ENCODE measurements at places on chromosomes 11 and 22.

DNA sequence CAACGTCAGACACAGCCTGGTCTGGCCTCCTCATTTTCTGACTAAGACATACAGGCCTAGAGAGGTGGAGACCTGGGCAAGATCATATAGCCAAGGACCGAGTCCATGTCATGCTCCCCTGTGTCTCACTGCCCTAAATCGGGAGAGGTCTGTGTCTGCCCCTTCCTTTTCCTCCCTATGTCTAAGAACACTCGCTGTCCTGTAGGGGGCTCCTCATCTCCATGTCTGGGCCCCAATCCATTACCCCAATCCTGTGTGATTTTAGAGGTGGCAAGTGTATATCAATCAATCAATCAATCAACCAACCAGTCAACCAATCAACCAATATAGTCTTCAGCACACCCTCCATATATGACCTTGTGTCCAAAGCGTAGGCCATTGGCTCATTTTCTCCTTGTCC lies 125.7 kb downstream of the KIRREL3 start:
- DNase-seq = no peak

DNA sequence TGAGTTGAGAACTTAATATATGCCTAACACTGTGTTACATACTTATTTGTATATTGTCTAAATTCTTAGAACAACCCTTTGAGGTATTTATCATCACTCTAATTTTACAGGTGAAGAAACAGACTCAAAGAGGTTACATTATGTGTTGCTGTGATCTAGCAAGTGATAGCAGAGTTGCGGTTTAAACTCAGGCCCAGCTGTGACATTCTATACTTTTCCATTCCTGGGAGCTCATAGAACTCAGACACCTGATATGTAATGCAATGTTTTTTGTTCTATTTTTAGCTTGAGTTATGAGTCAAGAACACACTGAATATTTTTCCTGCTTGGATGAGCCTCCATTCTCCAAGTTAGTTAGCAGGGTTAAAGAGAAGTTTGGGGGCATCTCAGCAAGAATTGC lies 449.7 kb upstream of the DDI1 start:
- no peak for DNase-seq

DNA sequence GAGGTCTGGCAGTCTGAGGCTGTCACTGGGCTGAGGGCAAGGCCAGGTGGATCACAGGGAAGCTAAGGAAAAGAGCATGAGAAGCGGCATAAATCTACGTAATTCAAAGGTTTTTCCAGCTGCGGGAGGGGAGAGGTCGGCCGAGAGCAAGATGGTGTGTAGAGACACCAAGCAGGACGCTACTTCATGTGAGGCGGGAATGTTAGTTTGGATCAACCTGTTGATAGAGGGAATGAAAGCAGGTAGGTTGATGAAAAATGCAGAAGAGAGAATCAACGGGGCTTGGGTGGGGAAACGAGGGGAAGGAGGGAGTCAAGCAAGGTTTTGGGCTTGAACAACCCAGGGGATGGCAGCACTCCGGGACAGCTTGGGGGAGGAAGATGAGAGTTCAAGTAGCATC lies 2.9 kb downstream of the B3GNT6 start:
- DNase-seq = no peak

- no peak for DNase-seq
Measured at GRCh38 chr22:19203834-19204233, 25.3 kb upstream of the SLC25A1 start.

GRCh38 chr11:67482827-67483798 lies at the start of gene AIP:
Gene AIP, plus strand, starts transcription at chr11:67483026. Its CDS starts 133 bp downstream, at chr11:67483159.
- DNase-seq = peak; percentile 97

- DNase-seq = no peak
Measured at GRCh38 chr11:101296896-101297295, 167.3 kb upstream of the PGR start.

DNA sequence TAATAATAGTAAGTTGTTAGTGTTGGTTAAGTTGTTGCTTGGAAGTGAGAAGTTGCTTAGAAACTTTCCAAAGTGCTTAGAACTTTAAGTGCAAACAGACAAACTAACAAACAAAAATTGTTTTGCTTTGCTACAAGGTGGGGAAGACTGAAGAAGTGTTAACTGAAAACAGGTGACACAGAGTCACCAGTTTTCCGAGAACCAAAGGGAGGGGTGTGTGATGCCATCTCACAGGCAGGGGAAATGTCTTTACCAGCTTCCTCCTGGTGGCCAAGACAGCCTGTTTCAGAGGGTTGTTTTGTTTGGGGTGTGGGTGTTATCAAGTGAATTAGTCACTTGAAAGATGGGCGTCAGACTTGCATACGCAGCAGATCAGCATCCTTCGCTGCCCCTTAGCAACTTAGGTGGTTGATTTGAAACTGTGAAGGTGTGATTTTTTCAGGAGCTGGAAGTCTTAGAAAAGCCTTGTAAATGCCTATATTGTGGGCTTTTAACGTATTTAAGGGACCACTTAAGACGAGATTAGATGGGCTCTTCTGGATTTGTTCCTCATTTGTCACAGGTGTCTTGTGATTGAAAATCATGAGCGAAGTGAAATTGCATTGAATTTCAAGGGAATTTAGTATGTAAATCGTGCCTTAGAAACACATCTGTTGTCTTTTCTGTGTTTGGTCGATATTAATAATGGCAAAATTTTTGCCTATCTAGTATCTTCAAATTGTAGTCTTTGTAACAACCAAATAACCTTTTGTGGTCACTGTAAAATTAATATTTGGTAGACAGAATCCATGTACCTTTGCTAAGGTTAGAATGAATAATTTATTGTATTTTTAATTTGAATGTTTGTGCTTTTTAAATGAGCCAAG lies 2.7 kb downstream of the NEAT1 start:
- peak; percentile 84 for DNase-seq

DNA sequence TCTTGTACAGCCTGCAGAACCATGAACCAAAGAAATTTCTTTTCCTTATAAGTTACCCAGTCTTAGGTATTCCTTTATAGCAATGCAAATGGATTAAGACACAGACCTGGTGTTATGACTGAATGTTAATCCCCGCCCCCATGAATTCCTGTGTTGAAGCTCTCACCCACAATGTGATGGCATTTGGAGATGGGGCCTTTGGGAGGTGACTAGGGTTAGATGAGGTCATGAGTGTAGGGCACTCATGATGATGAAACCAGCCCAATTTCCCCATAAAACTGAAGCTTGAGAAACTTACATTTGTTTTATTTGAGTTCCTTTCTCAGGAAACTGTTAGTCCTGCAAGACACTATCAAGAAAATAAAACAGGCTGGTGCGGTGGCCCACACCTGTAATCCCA lies 115.8 kb upstream of the THY1 start:
- no peak for DNase-seq

- DNase-seq = no peak
Measured at GRCh38 chr22:19378344-19378674, 53.2 kb downstream of the HIRA start.

DNA sequence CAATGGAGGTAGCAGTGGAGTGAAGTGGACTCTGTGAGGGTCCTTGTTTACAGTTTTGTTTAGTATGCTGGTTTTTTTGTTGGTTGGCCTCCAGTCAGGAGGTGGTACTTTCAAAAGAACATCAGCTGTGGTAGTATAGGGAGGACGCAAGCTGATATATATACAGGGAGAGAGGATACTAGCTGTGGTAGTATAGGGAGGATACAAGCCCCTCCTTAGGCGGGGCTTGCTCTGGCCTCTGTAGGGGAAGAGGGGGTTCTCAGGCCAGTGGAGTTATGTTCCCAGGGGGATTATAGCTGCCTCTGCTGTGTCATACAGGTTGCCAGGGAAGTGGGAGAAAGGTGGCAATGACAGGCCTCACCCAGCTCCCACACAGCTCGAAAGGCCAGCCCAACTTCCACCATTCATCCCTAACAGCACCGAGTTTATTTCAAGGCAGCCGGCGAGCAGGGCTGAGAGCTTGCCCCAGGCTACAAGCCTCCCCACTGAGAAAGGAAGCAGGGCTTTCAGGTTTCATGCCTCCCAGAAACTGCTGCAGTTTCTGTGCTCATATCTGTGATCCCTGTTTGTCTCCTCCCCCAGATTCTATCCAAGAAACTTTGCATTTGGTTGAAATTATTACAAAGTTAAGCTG lies 10.4 kb downstream of the OR52E6 start:
- DNase-seq = no peak

GRCh38 chr11:107999759-108000455 lies 8.8 kb upstream of the CUL5 start:
- peak; percentile 18 for DNase-seq

DNA sequence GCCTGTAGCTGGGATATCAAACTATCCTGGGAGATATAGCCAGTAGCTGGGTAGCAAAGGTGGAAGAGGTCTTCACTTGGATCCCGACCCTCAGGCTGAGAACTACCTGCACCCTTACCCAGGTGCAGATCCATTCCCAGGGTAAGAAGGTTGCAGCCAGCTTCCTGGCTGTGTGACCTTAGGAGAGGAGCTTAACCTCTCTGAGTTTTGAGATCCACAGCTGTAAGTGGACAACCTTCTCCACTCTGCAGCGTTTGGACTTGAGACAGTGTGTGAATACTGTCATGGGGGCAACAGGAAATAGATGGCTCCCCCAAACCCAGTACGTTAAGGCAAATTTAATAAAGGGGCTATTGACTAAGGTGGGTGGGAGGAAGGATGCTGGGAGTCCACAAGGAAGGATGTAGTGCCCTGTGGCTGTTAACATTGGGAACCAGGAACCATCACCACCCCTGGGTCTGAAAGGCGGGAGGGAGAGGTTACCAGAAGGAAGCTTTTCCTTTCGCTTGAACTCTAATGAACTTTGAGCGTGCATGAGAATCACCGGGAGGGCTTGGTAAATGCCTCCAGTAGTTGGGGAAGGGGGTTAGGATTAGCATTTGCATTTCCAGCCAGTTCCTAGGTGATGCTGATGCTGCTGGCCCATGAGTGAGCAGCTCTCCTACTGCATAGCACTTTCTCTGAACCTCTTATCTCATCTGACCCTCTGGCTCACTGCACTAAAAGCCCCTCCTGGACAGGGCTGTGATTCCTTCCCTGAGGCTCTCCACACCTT lies 24.4 kb downstream of the SGSM1 start:
- no peak for DNase-seq

GRCh38 chr11:59555601-59556114 lies 44.3 kb downstream of the OR4D9 start:
- no peak for DNase-seq

- no peak for DNase-seq
Measured at GRCh38 chr11:69104212-69104855, 51.4 kb upstream of the SMIM38 start.

GRCh38 chr11:45180848-45181192 lies 34.4 kb downstream of the PRDM11 start:
- peak; percentile 42 for DNase-seq

GRCh38 chr11:24496736-24497725 lies at the start of gene LUZP2:
Gene LUZP2, plus strand, starts transcription at chr11:24497053.
- no peak for DNase-seq

- no peak for DNase-seq
Measured at GRCh38 chr11:65776196-65776595, 4.6 kb downstream of the AP5B1 start.

- no peak for DNase-seq
Measured at GRCh38 chr11:10803676-10804075, 5.0 kb downstream of the EIF4G2 start.

- no peak for DNase-seq
Measured at GRCh38 chr11:11570823-11571222, 51.0 kb downstream of the GALNT18 start.

DNA sequence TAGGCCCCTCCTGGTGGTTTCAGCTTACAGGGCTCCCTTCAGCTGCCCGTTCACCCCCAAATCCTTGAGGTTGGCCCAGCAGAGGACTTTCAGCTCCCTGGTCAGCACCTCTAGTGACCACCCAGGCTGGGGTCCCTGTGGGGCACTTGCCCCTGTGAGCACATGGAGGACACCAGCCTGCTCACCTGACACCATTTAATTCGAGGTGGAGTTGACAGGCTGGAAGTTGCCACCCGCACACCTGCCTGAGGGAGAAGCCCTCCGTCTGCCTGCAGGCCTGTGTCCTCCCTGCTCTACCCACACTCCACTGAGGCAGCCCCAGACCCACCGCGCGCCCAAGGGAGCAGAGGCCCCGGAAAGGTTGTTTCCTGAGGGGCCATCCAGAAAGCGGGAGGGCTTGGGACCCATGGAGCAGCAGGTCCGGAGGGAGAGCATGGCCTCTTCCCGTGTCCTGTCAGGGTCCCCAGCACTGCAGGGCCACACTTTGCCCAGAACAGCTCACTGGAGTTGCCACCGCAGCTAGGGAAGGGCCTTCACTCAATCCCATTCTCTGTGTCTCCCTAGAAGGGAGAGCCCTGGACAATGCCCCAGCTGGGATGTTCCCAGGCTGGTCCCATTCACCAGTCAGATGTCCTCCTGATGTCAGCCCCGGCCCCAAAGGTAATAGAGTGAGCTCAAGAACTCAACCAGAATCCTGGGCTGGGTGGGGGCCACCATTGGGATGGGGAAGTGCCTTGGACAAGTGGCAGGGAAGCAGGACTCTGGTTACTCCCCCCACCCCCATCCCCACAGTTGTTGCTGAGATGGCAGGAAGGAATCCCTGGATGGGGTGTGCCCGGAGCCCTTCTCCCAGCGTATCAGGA lies 82.4 kb downstream of the MED15 start:
- DNase-seq = no peak

DNA sequence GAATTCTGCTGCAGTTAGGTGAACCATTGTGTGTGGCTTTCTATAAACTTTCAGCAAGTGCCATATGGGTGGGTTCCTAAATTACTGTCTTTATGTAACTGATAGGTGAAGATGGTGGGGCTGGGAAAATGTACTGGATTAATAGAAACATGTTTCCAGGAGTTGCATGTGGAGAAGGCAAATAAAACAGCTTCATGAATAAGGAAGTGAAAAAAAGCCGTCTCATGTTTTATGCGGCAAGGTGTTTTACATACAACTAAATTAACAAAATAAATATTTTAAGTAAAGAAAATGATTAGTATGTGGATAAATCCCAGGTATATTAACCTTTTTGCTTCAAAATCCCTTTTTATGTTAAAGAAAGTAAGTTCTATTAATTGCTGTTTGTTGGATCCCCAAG lies 67.2 kb downstream of the EXT2 start:
- DNase-seq = no peak

- DNase-seq = no peak
Measured at GRCh38 chr11:71420455-71421241, 27.5 kb downstream of the DHCR7 start.

- no peak for DNase-seq
Measured at GRCh38 chr11:13944911-13945425, 17.6 kb upstream of the SPON1 start.

GRCh38 chr11:70769521-70769920 lies 371.2 kb downstream of the CTTN start:
- no peak for DNase-seq

GRCh38 chr11:86058360-86058759 lies 10.5 kb downstream of the PICALM start:
- no peak for DNase-seq

All from activated gamma-delta T cell treated with Interleukin-2 at 50 U/mL for 16 hours (primary cell).